Cardiac fibroblast (primary cell): ENCODE measurements at places on chromosomes 16 and 17.
A peak's percentile ranks its signal among the peaks of the same experiment; 100 is the strongest.

GRCh38 chr16:62872339-62872738 is 836.1 kb upstream of the CDH8 start:
- DNase-seq, result no peak

DNA sequence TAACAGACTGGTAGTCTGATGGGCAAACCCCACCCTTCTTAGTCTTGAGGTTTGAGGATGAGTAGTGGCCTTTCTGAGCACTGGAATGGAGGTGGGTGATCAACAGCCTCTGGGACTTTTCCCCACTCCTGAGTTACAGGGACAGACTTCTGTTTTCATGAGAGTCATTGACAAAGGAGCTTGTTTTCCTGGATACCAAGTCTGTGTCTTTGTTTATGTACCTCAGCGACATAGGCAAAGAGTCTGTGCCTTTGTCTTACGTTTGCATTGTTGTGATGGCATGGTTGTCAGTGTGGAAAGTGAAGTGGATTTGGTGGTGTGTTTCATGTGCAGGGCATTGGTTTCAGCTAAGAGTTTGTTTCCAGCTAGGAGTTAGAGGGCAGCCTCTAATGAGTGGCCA is 17.5 kb downstream of the EPN2 start:
- no peak for DNase-seq

DNA sequence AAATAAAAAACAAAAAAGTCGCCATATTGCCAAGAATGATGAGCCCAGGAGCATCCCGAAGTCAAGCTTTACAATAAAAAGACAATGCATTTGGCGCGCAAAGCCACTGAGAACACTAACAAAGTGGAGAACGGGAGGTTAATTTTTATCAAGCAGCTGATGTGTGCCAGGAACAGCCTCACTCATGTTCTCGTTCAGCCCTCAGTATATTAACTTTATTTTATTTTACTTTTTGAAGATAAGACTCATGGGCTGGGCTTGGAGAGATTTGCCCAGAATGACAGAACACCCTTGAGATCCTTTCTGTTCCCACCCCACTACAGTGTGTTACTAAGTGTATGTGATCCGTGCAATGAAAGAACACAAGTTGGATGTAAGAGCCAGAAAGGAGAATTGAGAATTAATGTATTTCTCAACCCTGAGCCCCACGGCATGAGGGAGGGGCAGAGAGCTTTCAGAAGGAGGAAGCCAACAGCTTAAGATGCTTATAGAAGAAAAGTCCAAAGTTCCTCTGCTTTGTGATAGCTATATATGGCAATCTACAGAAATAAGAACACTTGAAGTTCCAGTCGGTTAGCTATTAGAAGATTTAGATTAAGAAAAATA is 48.4 kb downstream of the COTL1 start:
- DNase-seq, result no peak

DNA sequence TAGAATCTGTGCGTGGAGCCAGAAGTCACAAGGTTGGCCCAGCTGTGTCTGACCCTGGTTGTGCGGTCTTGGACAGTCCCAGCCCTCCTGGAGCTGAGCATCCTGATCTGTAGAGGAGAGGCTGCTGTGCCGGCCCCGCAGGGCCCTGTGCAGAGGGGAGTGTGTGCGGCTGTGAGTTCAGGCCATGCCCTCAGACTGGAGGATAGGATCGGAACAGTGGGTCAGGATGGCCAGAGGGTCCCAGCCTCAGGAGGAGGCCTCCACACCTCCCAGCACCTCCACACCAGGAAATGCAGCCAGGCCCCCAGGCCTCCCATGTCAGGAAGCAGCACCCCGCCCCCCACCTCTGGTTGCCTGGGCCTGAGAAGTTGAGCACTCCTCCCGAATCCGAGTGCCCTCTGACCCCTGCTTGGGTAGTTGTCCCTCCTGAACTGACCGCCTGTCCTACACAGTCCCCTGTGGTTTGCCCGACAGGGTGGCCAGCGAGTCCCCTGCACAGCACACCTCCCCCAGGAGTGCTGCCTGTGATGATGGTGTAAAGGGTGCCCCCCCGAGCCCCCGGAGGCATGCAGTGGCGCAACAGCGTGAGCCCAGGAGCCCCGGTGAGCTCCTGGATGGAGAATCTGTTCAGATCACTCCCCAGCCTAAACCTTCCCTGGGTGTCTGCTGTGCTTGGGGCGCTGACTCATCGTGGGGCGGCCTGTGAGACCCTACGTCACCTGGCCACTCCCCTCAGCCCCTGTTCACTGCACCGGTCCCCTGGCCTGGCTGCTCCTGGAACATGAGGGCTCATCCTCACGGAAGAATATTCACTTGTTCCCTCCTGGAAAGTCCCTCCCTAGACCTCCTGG is 285.2 kb downstream of the SEC14L1 start:
- peak; percentile 79 for DNase-seq

- DNase-seq, result no peak
These were observed 56.2 kb downstream of the PGS1 start for GRCh38 chr17:78434455-78435329.

GRCh38 chr16:2023092-2024031 is 3.3 kb upstream of the NHERF2 start:
- peak; percentile 90 for DNase-seq

DNA sequence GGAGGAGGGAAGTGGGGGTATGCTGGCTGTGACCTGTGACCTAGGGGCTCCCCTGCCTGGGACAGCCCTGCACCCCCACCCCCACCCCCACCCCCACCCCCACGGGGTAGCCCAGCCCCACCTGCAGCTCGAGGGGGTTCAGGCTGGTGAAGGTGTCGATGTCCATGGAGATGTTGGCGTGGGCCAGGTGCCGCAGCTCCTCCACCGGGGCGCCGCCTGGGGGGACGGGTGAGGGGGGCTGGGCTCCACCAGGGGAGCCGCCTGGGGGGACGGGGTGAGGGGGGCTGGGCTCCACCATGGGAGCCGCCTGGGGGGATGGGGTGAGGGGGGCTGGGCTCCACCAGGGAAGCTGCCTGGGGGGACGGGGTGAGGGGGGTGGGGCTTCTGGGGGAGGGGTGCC is 9.9 kb downstream of the MSLN start:
- DNase-seq, result no peak

DNA sequence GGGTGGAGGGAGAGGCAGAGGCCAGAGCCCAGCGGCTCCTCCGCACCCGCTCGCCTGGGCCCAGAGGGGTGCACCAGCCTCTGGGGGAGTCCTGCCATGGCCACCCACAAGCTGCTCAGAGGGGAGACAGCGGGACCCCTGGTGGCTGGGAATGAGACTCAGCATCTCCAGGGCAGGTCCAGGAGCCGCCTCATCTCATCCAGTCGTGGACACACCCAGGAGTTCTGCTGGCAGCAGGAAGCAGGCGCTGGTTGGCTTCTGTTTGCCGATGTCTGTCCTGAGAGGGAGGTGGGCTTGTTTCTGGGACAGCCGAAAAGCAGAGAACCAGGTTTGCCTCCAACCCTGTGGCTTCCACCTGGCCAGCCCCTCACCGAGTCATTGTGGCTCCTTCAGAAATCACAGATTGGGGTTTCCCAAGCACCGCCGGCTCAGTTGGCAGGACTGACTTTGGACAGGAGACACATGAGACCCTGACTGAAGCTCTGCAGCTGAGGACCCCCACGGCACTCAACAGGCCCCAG is 49.6 kb upstream of the ENPP7 start:
- no peak for DNase-seq

- peak; percentile 24 for DNase-seq
These were observed 3.3 kb upstream of the HIGD1B start for GRCh38 chr17:44844390-44844830.

GRCh38 chr17:15213381-15214087 is 51.6 kb downstream of the PMP22 start:
- peak; percentile 24 for DNase-seq

- peak; percentile 20 for DNase-seq
These were observed 39.4 kb upstream of the PHB1 start for GRCh38 chr17:49454050-49454449.

DNA sequence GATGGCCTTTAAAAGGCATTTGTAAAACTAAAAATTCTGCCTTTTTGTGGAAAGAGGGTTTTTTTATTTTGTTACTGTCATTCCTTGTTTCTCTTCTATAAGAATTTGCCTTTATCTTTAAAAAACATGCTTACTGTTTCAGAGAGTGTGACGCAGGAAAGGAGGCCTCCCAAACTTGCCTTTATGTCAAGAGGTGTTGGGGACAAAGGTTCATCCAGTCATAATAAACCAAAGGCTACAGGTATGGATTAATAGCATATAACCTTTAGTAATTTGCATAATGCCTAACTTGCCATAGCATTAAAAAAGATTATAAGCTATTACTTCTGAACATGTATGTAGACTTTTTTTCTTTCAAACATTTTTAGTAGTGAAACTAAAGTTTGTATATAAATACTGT is 34.2 kb downstream of the CYLD start:
- no peak for DNase-seq
